Stimulated activated CD4-positive, alpha-beta T cell treated with anti-CD3 and anti-CD28 coated beads, TNF-alpha, amount 100 ng/mL, for 4 hours (primary cell): ENCODE measurements at places on chromosomes 16 and 17.

- no peak for DNase-seq
These were observed 1.4 kb downstream of the AXIN2 start for GRCh38 chr17:65559804-65560627.

GRCh38 chr16:60061396-60061795 lies 1327.3 kb upstream of the GOT2 start:
- DNase-seq: no peak

DNA sequence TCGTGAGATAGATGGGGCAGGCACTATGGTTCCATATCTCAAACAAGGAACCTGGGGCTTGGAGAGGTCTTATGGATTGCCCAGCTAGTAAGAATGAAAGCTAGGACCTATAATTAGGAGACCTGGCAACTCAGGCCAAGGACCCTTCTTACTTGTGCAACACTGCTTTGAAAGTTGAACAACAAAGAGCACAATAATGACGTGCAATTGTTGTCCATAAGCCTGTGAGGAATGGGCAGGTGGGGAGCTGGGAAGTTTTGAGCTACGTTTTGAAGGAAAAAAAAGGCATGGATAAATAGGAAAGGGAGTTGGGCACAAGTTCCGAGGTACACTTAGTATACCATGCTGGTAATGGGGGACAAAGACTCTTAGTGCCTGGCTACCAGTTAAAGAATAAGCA lies 104.3 kb downstream of the HS3ST3B1 start:
- DNase-seq: no peak

- no peak for DNase-seq
These were observed 17.0 kb downstream of the GJD3 start for GRCh38 chr17:40347319-40348135.
